Iris pigment epithelial cell (primary cell): ENCODE measurements at places on chromosomes 7 and 10.
A peak's percentile ranks its signal among the peaks of the same experiment; 100 is the strongest.

- no peak for DNase-seq
Measured at GRCh38 chr10:104277785-104278184, 8.8 kb downstream of the GSTO2 start.

- DNase-seq: no peak
Measured at GRCh38 chr7:16929146-16929762, 47.5 kb upstream of the AGR3 start.

- DNase-seq: no peak
Measured at GRCh38 chr7:156095908-156096539, 283.8 kb upstream of the SHH start.

- DNase-seq: peak; percentile 56
Measured at GRCh38 chr7:83410989-83411591, 237.8 kb downstream of the SEMA3E start.

DNA sequence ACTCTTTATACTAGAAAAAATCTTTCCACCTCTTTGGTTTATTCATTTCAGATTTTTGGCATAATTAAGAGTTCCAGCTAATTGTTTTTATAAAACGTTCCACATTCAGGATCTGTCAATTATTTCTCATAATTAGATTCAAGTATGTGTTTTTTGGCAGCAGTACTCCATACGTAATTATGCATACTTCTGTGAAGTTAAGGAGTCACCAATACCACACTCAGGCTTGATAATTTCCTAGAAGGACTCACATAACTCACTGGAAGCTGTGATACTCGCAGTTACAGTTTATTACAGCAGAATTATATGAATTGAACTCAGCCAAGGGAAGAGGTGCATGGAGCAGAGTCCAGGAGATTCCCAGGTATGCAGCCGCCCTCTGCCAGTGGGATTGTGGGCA lies 290.5 kb upstream of the AKR1E2 start:
- DNase-seq: no peak

DNA sequence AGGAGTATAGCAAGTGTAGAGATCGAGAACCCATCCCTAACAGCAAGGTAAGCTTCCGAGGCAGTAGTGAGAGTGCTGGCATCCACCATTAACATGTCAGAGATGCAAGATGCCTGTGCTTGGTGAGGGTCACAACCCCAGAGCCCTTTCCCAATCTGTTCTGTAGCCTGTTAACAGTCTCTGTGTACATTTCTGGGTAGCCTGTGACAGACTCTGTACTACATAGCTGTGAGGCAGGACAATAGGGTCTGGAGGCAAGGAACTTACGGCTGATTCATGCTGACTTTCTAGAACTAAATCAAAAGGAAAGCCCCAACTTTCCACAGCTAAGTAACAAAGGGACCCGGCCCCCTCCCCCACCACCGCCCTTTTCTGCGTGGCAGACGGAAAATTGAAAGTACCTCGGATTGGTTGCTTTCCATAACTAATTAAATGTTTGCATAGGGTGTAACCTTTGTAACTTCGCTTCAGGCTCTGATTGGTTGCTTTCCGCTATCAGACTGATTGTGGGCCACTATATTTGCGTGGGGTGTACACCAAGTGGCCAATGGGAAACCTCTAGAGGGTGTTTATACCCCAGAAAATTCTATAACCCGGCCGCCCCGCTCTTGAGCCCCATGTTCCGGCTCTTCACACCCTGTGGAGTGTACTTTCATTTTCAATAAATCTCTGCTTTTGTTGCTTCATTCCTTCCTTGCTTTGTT lies 1.4 kb upstream of the TMEM168 start:
- no peak for DNase-seq

DNA sequence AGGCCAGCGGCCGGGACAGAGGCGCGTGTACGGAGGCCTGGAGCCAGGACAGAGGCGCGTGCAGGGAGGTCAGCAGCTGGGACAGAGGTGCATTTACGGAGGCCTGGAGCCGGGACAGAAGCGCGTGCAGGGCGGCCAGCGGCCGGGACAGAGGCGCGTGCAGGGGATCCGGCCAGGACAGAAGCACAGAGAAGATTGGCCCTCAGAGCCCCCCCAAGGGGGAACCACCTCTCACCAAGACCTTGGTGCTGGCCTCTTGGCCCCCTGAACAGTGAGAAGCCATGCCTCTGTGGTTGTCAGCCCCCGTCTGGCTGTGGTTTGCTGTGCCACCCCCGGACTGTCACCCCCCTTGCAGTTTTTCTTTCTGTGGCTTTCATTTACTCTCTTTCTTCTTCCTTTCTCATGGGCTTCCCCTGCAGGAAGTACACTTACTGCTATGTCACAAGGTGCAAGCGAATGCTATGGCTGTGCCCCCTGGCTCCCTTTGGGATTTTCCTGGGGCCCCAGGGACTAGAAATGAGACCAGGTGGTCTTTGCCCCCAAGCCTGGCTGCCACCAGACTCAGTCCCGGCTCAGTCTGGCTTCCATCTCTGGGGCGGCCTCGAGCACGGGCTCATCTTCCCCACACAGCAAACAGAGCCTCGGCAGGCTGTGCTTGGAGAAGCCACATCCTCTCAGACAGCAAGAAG lies 41.1 kb downstream of the INSIG1 start:
- no peak for DNase-seq

GRCh38 chr10:76302481-76302880 lies 871.1 kb downstream of the LRMDA start:
- no peak for DNase-seq

DNA sequence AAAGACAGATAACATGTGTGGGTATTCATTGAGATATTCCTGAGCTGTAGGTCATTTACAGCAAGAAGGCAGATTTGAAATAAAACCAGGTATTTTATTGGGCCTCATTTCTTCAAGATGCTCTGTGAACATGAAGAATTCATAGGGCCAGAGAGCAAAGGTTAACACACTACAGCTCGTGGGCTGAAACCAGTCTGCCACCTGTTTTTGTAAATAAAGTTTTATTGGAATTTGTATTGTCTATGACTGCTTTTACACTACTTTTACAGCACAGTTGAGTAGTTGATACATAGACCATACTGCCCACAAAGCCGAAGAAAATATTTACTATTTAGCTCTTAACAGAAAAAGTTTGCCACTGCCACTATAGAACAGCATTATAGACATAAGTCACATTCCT lies 22.1 kb upstream of the LIPA start:
- DNase-seq: no peak

DNA sequence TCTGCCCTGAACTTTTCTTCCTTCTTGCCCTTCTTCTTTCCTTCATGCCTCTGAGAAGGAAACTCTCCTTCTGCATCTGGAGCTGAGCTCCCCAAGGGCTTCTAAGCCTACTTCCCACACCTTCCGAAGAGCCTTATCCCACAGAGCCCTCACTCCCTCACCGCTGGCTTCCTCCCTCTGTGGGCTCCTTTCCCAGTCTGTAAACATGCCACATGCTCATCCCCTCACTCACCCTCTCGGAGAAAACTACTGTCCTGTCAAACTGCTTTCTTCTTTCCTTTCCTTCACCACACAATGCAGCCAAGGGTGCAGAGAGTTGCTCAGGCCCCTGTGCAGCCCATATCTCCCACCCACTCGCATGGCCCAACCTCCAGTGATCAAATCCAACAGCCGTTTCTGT lies 18.1 kb downstream of the ANKRD16 start:
- DNase-seq: peak; percentile 55

DNA sequence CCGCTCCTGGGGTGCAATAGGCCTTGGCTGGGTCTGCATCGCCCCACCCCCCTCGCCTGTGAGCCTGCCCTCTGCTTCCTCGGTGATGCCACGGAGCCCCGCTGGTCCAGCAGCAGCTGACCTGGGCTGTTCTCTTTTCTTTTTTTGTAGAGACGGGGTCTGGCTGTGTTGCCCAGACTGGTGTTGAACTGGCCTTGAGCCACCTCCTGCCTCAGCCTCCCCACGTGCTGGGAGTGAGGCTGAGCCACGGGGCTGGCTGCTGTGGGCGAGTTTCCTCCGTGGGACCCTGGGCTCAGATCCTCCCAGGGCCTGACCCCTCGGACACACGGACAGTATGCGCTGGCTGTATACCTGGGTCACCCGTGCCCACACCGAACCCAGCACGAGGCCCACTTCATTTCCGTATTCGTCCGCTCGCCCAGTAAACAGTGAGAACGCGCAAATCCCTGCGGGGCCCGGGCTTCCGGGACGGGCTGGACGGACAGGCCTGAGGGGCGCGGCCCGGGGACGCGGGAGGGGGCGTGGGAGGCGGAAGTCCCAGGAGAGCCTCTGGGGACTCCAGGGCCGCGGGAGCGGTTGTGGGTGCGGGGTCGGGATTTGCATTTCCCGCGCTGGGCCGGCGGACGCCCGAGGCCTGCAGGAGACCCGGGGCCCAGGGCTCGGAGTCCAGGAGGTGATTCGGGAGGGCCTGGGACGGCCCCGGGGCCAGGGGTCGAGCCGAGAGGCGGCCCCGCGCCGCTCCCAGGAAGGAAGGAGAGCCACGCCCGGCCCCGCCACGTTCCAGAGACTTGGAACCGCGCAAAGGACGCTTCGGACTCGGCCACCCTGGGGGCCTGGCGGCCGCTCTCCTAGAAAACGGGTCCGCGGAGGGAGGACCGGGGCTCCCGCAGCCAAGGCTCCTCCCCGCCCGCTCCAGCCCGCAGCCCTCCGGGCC lies 57.7 kb upstream of the DNAJB6 start:
- DNase-seq: no peak

DNA sequence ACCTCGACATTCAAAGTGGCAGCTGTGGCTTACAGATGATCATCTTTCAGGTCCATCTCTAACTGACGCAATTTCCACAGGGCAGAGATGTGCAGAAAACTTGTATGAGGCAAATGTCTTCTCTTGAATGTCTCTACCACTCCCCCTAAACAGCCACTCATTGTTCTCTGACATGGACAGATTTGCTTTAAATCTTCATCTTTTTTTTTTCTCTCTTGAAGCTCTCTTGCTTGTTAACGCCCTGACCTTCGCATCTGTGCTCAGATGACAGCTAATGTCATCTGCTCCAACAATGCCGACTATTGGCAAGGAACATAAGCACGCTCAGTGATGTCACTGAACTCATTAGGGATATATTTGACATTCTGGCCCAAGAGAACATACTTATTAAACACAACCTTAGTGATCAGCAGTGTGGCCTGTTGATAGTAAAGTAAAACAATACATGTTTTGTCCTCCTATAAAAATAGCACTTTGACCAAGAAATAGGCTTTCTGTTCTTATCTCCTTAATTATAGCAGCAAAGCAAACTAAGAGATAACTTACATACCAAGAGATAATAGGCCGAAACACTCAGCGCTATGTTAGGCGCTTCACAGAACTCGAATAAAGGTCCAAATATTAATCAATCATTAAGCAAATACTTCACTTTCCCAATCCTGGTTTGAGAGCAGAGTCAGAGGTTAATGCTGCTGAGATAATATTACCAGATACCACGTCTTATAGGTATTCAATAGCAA lies 583.5 kb downstream of the PARD3 start:
- no peak for DNase-seq

- peak; percentile 60 for DNase-seq
Measured at GRCh38 chr10:122054048-122055025, 65.4 kb downstream of the TACC2 start.

DNA sequence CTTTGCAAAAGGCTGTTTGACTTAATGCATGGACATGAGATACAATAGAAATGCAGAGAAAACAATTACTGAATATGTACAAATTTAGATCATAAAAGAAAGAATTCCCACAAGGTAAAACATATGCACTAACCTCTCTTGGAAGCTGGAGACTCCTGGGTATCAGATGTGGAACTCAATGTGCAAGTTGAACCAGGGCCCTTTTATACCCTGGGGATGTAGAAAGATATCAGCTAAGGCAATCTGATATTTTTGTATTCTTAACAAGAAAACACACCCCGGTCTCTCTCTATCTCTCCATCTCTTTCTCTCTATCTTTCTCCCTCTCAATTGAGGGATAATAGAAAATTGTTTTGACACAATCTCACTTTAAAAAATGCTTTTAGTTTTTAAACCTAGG lies at the start of gene IDI2:
Gene IDI2 (minus strand): TSS at position 177 of the 400 bp plus-strand sequence. CDS start 1,136 bp downstream, outside the sequence.
- no peak for DNase-seq

DNA sequence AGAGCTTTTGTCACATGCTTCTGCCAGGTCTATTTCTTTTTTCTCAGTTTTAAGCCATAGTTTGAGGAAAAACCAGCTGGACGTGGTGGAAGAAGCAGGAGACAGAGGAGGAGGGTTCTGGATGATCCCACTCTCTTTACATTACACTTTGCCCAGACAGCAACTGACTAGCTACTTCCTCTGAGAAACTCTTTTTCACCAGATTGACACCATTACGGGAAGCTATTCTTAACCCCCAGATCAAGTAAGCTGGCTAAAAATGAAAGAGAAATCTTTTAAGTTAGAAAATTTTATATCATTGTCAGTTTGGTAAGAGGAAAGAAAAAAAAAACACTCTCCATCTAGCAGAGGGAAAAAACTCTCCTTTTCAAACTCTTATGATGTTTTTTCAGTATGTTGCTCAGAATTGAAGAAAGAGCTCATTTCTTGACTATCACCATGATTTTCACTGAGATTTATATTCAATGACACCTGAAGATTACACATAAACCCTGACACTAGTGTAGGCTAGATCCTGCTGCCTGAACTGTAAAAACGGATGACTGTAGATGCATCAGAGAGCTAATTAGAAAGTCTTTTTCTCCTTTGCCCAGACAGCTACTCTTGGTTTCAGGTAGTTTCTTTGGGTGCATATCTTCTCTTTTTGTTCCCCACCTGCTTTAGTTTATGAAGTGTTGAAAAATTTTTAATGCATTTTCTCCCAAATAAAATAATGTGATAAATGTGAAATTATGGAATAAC lies 203.1 kb downstream of the TFEC start:
- no peak for DNase-seq

- no peak for DNase-seq
Measured at GRCh38 chr7:28408105-28408959, 4.0 kb upstream of the CREB5 start.

GRCh38 chr10:100128951-100129350 lies 47.3 kb upstream of the CPN1 start:
- no peak for DNase-seq

DNA sequence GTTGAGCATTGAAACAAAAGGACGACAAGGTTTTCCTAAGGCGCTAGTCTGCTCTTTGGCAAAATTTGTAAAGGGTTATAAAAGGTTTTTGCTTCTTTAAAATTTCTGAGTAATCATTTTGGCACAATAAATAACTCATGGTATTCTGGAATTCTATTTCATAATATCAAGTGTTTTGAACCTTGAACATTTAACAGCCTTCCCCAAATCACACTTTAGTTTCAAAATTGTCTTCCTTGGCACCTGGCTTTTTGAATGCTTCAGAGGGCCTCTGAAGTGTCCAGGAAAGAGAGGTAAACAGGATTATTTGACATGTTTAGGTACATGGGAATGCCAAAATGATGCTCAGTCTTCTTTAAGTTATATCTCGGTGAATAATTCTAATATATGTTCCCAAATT lies 220.8 kb downstream of the PHF14 start:
- no peak for DNase-seq

- DNase-seq: no peak
Measured at GRCh38 chr10:78169214-78169613, 135.6 kb downstream of the RPS24 start.

GRCh38 chr10:125672884-125673283 lies 10.1 kb downstream of the TEX36 start:
- no peak for DNase-seq

GRCh38 chr7:42714356-42714755 lies 197.5 kb downstream of the C7orf25 start:
- no peak for DNase-seq

- no peak for DNase-seq
Measured at GRCh38 chr7:128437426-128438332, 18.0 kb upstream of the HILPDA start.

- DNase-seq: no peak
Measured at GRCh38 chr10:94443549-94443948, 41.2 kb downstream of the TBC1D12 start.

- peak; percentile 72 for DNase-seq
Measured at GRCh38 chr10:44715136-44715535, 196.0 kb upstream of the TMEM72 start.

GRCh38 chr7:138569418-138569817 lies 109.4 kb downstream of the TRIM24 start:
- DNase-seq: no peak
